AG04450 (cell line): ENCODE measurements at places on chromosomes 2 and 18. TPM values are rescaled to one million over a fixed set of nuclear protein-coding genes. Genes with fewer than 3 reads are reported as not detected.

SERPINB13 gene
- polyA plus RNA-seq = not detected in 2 replicates

C1QL2 gene
- not detected in 2 replicates for polyA plus RNA-seq

GRCh38 chr2:55112229-55113031 lies 62.2 kb upstream of the RTN4 start:
- no peak for DNase-seq

MOGAT1 gene
- polyA plus RNA-seq = not detected in 2 replicates

DNA sequence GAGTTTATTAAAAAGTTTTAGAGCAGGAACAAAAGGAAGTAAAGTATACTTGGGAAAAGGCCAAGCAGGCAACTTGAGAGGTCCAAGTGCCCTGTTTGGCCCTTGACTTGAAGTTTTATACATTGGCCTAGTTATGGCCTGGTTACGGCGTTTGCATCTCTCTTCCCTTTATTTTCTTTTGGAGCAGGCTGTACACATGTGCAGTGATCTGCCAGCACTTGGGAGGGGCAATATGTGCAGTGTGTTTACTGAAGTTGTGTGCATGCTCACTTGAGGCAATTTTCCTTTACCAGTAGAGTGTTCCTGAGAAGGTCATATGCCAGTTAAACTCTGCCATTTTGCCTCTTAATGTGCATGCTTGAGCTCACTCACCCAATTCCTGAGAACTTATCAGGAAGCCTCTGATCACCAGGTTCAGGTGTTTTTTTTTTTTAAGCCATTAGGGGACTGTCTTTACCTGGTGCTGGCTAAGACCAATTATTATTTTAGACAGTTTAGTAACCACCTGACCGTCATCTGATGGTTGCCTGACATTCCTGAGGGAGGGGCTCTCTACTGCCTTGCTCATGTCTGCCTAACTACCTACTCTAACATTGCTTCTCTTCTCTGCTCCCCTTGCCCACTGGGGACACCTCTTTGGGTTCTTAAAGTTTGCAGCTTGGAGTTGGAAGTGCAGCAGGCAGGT lies 48.0 kb downstream of the SCN2A start:
- no peak for DNase-seq

GTF2A1L gene
- polyA plus RNA-seq = 0.19 TPM in 1 of 2 replicates, not detected in the other

DNA sequence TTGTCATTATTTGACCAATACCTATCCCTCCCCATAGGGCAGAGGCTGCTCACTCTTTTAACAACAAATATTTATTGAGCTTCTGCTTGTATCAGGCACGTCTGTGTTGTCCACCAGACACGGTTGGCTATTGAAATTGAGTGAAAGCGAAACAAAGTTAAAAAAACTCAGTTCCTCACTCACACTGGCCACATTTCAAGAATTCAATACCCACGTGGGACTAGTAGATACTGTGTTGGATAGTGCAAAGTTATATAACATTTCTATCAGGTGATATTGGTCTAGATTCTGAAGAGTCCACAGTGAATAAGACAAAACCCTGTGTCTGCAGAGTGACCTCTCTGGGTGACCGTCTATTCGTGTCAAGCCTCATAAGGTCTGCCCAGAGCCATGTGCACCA lies 43.9 kb upstream of the GALR1 start:
- DNase-seq = no peak

DNA sequence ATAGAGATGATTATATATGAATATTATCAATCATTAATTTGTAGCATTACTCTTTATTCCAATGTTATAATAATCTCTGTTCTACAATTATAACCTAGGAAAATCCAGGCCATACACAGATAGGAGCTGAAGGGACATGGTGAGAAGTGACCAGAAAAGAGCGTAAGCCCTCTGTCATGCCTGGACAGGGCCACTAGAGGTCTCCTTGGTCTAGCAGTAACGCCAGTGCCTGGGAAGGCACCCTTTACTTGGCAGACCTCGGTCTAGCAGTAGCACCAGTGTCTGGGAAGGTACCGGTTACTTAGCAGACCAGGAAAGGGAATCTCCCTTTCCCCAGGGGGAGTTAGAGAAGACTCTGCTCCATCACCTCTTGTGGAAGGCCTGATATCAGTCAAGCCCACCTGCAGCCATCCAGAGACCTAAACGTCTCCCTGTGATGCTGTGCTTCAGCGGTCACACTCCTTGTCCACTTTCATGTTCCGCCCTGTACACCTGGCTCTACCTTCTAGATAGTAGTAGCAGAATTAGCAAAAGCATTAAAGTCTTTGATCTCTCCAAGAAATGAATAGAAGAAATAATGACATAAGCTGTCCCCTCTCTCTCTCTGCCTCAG lies 447.5 kb upstream of the FSIP2 start:
- DNase-seq = no peak

GRCh38 chr2:85754313-85755095 lies 713 bp downstream of the ATOH8 start:
- no peak for DNase-seq

- no peak for DNase-seq
Measured at GRCh38 chr2:17759805-17760204, 5.9 kb downstream of the GEN1 start.

DNA sequence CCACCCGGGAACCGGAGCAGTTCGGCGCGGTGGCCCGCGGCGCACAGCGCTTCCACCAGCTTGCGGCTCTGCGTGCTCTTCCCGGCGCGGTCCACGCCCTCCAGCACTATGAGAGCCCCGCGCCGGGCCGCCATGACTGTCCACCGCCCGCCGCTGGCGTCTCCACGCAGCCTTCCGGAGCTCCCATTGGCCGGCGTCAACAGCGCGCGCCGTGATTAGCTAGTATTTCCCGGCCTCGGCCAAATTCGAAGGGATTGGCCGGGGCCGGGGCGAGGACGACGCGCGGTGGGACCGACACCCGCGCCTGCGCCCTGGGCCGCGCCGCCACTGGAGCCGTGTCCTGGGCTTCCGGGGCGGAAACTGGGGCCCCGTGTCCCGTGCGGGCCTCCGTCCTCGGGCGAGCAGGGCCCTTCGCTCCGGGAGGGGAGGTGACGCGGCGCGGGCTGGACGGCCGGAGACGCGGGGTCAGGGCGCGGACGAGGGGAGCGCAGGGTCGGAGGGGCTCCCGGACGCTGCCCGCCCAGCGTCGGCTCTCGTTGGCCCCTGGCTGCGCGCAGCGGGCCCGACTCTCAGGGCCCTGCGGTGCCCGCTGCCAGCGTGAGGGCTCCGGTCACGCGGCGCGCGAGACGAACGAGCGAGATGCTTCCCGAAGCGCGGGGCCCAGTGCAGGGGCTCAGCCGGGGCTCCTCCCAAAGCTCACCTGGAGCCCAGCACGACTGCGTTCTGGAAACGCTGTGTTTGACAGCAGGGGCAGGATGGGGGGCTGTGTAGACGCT lies at the start of gene DTYMK:
Gene DTYMK (minus strand): TSS at position 166 of the 776 bp plus-strand sequence. CDS start 32 bp downstream, at position 134.
- peak; percentile 86 for DNase-seq

DNA sequence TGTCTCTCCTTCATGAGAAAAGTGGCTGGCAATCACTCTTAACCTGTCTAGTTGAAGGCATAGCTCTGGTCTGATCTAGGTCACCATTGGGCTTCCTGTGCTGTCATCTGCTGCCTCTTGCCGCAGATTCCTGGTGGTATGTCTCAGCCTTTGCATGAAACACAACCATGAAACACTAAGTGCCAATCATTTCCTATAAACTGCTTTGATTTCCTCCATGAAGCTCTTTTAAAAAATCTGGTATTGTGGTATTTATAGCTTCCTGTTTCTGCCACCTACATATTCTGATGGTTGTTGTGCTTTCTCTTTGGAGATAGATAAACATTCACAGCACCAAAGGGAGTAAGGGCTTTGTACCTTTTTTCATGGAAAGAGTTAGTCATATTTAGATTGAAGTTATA lies 120.0 kb upstream of the EPC2 start:
- no peak for DNase-seq

PAIP2B gene
- polyA plus RNA-seq = 0.12 and 0.24 TPM in 2 replicates

DNA sequence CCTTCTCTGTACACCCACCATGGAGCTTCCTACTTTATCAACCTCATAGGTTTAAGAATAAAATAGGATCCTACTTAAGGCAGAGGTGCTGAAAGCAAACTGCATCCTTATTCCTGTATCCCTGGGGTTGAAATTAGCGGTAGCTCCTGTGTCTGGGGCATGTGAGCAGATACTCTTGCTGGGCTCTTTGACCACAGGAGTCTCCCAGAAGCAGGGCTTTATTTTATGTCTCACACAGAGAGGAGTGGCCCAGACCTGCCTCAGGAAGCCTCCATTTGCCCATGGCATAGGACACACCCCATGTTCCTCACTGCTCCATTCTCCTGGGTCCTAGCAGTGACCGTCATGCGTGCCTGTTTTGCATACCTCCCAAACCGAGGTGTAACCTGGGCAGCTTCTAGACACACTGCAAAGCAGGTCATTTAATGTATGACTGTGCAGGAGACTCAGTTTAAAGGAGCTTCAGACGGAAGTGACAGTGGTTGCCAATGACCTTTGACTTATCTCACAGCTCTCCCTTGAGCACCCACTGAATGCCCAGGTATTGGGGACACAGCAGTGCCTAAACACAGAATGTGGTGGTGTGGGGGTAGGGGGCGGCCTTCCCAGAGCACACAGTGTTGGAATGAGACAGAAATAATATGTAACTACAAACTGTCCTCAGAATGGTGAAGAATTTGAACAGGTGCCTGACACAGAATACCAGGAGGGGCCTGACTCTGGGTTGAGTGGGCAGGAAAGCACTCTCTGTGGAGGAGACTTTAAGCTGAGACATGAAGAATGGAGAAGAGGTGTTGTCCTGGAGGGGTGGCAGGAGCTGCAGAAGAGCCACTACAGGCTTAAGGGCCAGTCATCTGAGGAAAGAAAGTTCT lies 3.7 kb downstream of the TMEM37 start:
- no peak for DNase-seq

- no peak for DNase-seq
Measured at GRCh38 chr2:178910005-178910404, 102.8 kb upstream of the TTN start.

DNA sequence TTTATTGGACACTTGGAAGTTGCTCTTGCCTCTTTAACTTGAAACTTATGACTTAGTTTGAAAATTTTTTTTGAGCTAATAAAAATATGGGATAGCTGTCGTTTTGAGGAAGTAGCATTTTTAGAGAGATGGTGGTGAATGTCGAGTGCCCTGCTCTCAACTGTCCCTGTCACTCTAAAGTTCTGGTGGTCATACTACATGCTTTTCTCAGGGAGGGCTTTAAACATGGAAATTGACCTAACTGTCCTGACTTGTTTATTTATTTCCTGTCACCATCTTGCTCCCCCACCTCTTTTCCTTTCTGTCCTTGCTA lies 16.0 kb downstream of the CEP192 start:
- DNase-seq = no peak

GRCh38 chr2:238997137-238997390 lies 149.2 kb downstream of the TWIST2 start:
- DNase-seq = no peak

GRCh38 chr18:8124232-8125146 lies 484.7 kb upstream of the RAB12 start:
- no peak for DNase-seq

DNA sequence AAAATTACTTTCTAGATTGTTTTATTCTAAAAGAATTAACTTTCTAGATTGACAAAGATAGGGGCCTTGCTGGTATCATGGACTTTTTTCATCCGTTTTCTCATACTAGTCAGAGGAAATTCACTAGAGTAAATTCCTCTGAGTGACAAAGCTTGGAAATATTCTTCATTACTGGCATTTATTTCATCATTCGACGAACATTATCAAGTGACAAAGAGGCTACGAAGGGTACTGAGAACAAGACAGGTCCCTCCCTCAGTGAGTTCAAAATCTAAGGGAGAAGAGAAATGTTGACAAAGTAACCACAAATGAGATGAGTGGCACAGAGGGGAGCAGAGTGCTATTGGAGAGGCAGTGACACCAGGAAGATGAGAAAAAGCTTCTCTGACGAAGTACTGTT lies 4.3 kb downstream of the EPG5 start:
- no peak for DNase-seq

COL5A2 gene
- 269 and 305 TPM in 2 replicates for polyA plus RNA-seq

- no peak for DNase-seq
Measured at GRCh38 chr2:240217431-240218301, 77.2 kb upstream of the OTOS start.

- DNase-seq = no peak
Measured at GRCh38 chr2:16632598-16632997, 33.0 kb downstream of the CYRIA start.
